NCI-H2171 treated with DMSO at 0.1 percent for 48 hours (cell line): ENCODE measurements at places on chromosomes 11 and 22.

DNA sequence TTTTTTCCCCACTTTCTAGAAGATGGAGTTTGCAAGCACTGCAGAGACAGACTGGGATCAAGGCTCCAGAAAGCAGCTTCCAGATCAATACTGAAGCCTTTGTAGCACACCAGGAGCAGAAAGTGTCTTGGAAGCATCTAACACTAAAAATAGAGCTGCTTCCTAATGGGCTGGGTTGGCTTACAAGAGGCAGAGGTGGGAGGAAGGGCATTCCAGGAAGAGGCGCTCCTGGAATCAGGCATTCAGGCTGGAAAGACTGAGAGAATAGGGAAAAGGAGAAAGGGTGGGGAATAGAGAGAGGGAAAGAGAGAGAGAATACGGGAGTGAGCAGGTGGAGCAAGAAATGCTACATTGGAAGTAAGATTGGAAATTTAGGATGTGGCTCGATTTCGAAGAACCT lies 395.9 kb downstream of the OPCML start:
- DNase-seq, result no peak

DNA sequence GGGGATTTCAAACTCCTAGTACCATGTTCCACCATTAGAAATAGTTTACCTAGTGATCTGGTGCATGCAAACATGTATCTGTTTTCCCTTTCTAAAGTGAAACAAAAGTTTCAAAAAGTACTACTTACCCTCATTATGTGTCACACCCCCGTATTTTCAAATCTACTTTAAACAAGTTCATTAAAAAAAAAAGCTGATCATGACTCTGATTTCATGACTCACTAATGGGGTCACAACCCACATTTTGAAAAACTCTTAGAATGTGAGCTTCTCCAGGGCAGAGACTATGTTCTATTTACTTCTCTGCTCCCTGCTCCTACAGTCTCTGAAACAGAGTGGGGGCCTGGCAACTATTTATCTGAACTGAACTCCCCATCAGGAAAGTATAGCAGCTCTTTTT lies 18.2 kb downstream of the CHRM1 start:
- no peak for DNase-seq

GRCh38 chr22:27318516-27318915 lies 483.0 kb downstream of the MN1 start:
- DNase-seq, result no peak

DNA sequence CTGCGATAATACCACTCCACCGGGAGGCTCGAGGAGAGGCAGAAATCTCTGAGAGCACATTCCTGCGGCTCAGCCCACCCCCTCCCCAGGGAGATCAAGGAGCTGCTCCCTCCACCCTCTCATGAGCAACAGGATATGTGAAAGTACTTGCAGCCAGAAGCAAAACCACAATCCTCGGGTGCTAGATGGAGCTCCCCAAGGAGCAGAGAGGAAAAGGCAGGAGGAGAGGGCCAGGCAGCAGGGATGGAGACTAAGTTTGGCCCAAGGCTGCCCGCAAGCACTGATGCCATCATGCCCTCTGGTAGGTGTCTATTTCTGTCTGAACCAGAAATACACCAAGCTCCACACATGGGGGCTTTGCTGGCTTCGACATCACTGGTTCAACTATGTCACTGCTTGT lies 22.3 kb downstream of the VPS37C start:
- no peak for DNase-seq

- peak; percentile 82 for DNase-seq
Observed at GRCh38 chr11:65110354-65110861, 1.3 kb upstream of the TM7SF2 start.

GRCh38 chr11:19506816-19507486 lies 205.7 kb upstream of the NAV2 start:
- DNase-seq, result peak; percentile 82

GRCh38 chr22:41074941-41075710 lies 17.3 kb upstream of the EP300 start:
- no peak for DNase-seq

GRCh38 chr11:72642043-72642883 lies 32.0 kb downstream of the PDE2A start:
- no peak for DNase-seq

DNA sequence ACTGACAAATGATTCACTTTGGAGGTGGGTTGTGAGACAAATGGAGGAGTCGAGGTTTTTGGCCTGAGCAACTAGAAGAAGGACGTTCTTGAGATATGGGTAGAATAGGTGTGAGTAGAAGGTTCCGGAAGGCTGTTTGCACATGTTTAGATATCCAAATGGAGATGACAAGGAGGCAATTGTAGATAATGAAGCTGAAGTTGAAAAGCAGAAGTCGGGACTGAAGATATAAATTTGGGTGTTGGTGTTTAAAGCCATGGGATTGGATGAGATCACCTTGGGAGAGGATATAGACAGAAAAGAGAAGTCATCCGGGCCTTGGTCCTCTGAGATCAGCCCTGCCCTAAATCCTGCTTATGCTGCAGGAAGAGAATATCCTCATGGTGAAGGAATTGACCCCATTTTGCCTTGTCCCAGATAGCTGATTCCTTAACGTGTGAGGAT lies 75.5 kb upstream of the CD44 start:
- no peak for DNase-seq

DNA sequence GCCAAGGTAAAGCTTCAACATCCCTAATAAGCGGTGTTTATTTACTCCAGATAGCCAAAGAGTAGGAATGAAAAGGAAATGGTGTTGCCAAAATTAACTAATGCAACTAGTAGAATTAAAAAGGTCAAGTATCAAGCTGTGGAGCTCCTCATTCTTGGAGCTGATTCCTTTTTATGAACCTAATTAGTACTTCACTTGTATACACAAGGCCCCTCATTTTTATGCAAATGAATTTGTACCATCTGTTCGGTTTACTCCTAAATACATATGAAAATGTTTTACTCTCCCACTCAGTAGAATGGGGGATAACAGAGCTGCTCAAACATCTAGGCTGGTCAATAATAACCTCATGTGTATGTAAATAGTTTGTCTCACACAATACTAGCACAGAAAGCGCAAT lies 426.4 kb upstream of the LUZP2 start:
- no peak for DNase-seq

GRCh38 chr11:123494195-123495050 lies 64.4 kb downstream of the GRAMD1B start:
- DNase-seq, result no peak

- DNase-seq, result no peak
Observed at GRCh38 chr11:1906181-1906580, 13.3 kb upstream of the TNNT3 start.

GRCh38 chr22:30328466-30329049 lies 1.8 kb upstream of the TBC1D10A start:
- DNase-seq, result no peak

GRCh38 chr11:71130106-71130505 lies 122.3 kb downstream of the SHANK2 start:
- no peak for DNase-seq

- no peak for DNase-seq
Observed at GRCh38 chr11:65301491-65302329, 13.0 kb upstream of the CDC42EP2 start.

DNA sequence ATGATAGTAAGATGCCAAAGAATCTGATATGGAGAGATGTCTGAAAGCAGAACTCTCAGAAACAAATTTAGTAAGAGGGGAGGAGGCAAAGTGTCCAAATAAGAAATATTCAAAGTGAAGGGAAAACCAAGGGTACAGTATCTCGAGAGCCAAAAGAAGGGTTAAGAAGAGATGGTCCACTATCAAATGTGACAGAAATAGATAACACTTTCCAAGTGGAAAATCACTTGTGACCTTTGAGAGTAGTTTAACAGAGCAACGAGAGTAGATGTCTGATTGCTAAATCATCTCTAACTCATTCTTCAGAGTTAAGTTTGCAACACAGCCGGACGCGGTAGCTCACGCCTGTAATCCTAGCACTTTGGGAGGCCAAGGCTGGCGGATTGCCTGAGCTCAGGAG lies 4.3 kb upstream of the BUD13 start:
- no peak for DNase-seq

DNA sequence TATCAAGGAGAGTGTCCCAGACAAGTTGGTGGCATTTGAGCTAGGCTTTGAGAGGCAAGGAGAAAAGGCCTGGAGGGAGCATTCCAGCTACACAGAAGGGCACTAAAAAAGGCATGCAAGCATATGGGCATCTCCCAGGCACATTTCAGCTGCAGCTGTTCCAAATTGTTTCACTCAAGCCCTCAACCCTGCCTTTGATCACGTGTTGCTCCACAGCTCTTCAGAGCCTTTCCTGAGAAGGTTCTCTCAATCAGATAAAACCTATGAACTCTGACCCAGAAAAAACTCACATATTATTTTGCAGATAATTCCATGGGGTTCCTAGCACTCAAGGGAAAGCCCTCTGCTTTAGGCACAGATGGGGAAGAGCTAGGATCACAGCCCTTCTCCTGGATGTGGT lies 24.4 kb upstream of the HSPA8 start:
- peak; percentile 83 for DNase-seq

DNA sequence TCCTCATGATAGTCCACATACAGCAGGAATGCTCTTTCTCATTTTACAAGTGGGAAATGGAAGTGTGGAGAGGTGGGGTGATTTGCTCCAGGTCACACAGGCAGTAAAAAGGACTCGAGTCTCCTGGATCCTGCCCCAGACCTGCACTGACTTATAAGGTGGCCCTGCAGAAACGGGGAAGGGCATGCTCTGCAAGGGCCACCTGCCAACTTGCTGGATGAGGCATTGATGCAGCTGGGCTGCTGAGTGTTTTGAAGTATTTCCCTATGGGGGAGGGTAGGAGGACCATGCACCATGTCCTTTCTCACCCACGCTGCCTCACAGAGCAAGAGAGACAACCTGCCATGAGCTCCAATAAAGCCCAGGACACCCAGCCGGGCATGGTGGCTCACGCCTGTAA lies 36.9 kb downstream of the OR6Q1 start:
- DNase-seq, result no peak

DNA sequence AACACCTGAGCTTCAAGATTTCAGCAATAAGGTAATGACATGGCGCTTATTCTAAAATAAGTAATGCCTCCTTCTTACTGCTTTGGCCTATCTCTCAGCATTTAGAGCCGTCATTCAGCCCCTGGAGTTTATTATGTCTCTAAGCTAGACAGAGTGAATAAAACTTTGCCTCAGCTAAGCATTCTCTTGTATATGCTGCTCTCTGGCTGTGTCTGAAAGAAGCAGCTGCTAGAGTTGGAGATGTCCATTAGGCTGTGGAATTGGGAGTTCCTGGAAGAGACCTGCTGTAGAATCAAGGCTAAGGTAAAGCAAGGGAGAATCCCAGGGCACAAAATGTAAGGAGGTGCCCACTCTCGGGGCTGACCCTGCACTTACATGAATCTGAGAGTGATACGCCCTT lies 35.5 kb upstream of the TTC12 start:
- DNase-seq, result no peak

GRCh38 chr22:39716534-39716933 lies 146.0 kb downstream of the CACNA1I start:
- DNase-seq, result no peak
